ENCODE measurements at places on chromosomes 1 and 21.

DNA sequence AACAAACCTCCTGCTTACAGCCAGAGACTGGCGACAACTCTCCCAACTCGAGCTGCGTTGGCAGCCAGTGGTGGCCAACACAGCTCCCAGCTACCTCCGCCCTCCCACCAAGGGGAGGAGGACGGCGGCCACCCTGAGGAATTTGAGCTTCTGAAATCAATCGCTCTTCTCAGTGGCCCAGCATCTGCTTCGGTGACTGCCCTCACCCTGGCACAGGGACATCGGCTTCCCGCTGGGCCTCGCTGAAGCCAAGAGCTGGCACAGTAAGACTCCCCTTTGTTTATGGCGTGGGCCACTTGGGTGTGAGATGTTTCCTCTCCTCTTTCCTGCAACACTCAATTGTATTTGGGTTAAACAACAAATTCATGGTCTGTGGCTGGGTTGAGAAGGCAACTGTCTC lies 136.2 kb downstream of the ZBTB18 start:
- DNase-seq = no peak

- DNase-seq = no peak
Observed at GRCh38 chr1:160711602-160712311, at the start of gene CD48. CD48 (minus strand) TSS chr1:160711822; CDS start chr1:160711763, 59 bp downstream.

DNA sequence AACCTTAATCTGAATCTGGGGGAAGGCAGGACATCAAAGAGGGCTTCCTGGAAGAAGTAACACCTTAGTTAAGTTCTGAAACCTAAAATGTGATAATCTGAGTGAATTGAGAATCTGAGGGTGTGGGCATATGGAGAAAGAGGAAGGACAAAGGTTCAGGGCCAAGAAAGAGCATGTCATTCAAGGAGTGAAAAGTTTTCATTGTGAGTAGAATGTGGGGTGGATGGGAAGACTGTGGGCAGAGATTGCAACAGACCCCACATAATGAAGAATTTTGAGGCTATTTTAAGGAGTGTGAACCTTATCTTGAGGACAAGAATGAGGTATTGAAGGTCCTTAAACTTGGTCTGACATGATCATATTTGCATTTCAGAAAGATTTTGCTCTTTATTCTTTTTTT lies 227.2 kb downstream of the PTGER3 start:
- DNase-seq = no peak

- no peak for DNase-seq
Observed at GRCh38 chr1:23424293-23425192, at the start of gene TCEA3. TCEA3 (minus strand) TSS chr1:23424748; CDS start chr1:23424633, 115 bp downstream.

DNA sequence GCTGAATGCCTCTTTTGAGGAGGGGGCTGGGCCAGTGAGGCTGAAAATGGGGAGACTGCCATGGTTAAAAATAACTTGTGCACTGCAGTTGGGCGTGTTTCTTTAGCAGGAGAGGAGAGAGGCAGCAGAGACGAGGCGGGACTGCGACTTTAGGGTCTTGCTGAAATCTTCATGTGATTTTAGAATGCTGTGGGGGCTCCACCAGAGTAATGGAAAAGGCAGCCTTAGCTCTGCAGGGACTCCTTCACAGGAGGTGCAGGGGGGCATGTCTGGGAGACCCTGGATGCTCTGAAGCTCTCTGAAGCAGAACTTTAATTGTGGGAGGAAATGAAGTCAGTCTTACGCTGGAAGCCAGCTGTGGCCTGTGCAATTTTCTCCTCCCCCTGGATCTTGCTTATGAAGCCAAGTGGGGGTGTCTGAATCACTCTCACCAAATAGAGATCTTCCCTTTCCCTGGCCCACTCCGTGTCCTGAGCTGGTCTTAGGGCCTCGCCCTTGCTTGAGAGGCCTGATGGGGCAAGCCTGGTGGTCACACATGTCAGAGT lies 60.8 kb downstream of the NDUFS5 start:
- no peak for DNase-seq

- no peak for DNase-seq
Observed at GRCh38 chr1:234539666-234540403, 60.9 kb upstream of the TARBP1 start.

DNA sequence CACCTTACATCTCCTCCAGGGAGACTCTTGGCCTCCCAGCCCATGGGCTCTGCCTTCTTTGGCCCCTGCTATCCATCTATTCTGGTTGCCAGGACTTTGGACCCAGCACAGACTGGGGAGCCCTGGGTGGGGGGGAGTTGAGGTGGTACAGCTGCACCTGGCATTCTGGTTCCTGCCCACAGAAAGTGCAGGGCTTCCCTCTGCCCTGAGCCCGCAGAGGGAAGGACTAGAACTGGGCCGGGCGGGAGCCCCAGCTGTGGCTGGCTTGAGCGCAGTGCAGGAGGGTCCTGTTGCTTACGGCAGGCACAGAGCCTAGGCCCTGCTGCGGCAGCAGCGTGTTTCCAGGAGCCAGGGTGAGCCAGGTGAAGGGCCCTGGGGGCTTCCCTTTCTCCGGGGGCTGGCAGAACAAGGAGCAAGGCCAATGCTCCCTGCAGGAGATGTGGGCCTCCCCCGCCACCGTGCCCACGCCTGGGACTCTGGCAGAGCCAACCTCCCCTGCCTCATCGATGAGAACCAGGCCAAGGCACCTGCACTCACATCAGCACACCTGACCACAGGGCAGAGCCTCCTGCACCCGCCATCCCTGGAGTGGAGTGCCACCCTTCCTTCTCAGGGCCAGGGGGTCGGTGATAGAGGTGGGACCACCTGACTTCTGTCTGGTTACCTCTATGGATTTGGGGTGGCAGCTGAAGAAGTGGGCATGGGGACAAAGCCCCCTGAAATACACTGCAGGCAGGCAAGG lies 16.1 kb downstream of the PARS2 start:
- DNase-seq = no peak

DNA sequence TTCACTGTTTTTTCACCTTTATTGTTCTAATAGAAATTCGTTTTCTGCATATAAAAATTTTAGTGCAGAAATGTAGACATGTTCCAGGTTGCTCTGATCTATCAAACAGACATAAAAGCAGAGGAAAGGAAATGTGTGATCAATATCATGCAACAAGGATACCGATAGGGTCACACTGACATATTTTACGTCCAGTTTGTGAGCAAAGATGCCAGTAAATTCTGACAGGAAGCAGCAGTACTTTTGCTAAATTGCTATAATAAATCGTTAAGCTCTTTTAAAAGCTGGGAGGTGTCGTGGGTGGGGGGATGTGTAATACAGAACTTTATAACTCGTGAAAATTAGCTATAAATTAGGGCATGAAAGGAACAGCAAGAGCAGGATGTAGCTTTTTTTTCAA lies 955.2 kb downstream of the BRINP3 start:
- no peak for DNase-seq

- DNase-seq = no peak
Observed at GRCh38 chr21:34074283-34075090, 1.1 kb downstream of the MRPS6 start.

- DNase-seq = no peak
Observed at GRCh38 chr1:91045284-91045683, 23.4 kb upstream of the ZNF644 start.

GRCh38 chr1:183209533-183210158 lies 23.6 kb downstream of the LAMC2 start:
- no peak for DNase-seq

- DNase-seq = no peak
Observed at GRCh38 chr1:84851839-84852238, 41.2 kb downstream of the LPAR3 start.

DNA sequence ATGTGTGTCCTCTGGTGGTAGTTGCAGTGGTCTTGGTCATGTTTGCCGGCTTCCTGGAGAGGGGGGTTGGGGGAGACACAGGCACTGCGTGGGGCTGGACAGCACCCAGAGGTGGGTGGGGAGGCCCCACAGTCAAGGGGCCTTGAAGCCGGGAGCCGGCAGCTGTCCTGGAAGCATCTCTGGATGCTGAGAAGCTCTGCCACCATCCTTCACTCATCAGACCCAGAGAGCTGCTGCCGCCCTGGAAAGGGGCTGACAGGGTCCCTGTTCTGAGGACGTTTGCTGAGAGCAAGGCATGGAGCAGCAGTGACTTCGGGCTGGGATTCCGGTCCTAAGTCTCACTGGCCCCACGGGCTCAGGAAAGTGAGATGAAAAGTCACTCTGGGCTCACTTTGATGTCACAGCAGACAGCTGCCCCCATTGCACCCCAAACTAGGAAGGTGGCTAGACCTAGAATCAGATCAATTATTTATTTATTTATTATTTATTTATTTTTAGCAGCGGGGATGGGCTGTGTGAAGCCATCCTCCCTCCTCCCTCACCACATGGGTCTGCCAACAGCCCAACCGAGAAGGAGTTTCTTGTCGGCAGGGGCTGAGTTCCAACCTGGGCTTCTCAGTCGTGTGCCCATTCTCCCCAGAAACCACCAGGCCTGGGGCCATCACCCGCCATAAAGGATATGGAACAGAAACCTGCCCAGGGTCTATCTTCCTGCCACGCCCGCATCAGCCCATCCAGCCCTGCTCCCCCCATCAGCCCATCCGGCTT lies 547.4 kb downstream of the PTPRU start:
- DNase-seq = no peak

DNA sequence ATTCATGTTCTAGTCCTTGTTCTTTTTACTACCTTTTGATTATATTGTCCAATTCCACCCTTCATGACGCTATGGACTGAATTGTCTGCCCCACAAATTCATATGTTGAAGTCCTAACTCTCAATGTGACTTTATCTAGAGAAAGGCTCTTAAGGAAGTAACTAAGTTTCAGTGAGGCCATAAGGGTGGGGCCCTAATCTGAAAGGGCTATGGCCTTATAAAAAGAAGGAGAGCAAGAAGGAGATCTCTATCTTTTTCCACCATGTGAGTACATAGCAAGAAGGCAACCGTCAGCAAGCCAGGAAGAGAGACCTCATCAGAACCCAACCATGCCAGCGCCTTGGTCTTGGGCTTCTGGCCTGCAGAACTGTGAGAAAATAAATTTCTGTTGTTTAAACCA lies 95.9 kb downstream of the HIVEP3 start:
- no peak for DNase-seq

- no peak for DNase-seq
Observed at GRCh38 chr1:16367968-16368890, 1.2 kb downstream of the SZRD1 start.

DNA sequence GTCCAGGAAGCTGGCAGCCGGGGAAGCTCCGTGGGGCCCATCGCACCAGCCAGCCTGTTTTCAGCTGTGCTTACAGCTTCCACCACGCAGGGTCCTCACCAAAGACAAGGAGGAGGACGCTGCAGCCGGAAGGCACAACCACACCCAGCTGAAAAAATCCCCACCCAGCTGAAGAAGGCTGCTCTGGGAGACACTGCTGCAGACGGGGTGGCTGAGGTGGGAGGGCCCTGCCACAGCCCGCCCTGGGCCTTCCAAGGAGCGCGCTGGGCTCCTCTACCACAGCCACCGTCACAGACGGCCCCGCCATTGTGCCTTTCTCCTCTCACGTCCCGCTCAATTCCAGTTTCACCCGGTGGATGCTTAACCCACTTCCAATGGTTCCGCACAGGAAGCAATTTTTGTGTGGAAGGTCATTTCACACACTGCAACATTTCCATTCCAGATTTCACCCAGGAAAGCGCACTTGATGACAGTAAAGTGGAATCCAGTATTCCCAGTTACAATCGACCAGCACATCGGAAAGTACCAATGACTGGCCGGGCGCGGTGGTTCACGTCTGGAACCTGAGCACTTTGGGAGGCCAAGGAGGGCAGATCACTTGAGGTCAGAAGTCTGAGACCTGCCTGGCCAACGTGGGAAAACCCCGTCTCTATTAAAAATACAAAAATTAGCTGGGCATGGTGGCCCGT lies 47.9 kb downstream of the NPHP4 start:
- DNase-seq = no peak

- DNase-seq = no peak
Observed at GRCh38 chr1:104929280-104929679, 1179.6 kb downstream of the AMY1C start.

DNA sequence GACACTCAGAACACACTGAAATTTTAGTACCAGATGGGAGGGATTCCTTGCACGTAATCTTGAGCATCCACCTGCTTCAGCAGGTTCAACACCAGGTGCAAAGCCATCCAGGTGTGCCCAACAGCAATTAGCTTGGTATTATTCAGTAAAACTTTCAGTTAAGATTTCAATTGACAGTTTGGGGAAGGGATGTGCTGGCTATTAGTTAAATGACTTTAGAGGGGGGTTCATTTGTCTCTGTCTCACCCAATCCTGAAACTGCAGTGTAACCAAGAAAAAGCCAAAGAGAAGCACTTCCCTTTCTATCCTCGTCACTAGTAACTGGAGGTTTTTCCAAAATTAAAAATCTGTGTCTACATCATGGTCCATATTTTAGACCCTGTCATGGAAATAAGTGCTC lies 90.9 kb downstream of the PIK3R3 start:
- DNase-seq = no peak

- no peak for DNase-seq
Observed at GRCh38 chr1:110672001-110672752, 2.6 kb downstream of the KCNA3 start.

DNA sequence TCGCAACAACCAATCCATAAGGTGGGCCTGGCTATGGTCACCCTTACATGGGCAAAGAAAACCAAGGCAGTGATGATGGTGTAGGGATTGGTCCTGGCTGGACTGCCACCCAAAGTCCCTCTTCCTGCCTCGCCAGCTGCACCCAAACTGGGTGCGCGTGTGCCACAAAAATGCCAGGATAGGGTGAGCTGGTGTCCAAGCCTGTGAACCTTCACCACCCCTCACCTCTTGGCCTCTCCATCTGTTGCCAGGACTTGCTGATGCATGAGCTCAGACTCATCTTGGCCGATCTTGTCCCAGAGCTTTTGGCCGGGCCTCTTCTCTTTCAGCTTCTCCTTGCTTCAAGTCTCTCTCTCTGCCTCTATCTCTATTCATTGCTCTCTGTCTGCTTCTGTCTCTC lies 41.8 kb downstream of the FOXD2 start:
- DNase-seq = no peak

DNA sequence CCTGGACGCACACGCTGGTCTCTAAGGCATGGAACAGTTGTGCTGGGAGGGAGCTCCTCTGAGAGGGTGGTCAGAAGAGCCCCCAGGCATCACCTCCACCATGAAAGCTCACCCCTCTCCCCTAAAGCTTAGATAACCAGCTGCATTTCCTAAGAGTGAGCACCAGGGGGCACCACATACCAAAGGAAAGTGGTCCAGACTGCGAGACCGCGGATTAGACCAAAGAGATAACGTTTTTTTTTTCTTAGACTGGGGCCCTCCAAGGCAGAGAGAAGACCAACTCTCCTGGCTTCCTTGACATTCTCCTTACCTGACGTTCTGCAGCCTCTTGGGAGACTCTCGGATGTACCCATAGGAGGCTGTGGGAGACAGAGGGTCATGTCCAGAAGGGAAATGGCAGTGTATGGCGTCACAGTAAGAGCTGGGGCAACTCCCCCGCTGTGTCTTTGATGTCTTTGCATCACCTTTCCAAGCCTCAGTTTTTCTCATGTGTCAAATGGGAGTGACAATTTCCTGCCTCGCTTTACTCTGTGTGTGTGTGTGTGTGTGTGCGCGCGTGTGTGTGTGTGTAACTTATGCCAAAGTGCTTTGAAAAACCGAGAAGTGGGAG lies 12.3 kb upstream of the IFNLR1 start:
- no peak for DNase-seq
